ENCODE measurements at places on chromosomes 4 and X.

DNA sequence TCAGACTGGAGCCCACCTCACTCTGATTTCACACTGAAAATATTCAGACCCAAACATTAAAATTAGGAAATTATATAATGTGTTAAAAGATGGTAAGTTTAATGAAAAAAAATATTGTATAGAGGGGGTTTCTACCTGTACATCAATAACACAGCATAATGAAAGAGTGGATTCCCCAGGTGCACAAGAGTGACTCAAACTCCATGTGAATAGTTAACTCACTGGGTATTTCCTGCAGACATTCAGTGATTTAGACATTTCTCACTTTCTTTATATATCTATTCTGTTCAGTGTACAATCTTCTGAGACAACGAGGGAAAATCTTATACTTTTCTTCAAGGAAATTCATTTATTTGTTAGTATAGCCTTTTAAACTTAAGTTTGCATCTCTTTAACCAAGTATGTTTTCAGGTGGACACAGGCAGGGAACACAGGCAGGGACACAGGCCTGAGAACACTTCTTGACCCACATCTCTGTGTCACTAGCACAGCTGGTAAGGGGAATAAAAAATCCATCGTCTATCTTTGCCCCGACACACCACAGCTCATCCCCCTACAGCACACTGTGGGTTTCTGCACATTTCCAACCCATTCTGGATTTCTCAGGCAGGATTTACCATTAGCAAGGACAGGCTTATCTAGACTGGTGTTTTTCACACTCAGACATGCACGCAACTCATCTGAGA lies 525.5 kb upstream of the BOD1L1 start:
- no peak for DNase-seq

DNA sequence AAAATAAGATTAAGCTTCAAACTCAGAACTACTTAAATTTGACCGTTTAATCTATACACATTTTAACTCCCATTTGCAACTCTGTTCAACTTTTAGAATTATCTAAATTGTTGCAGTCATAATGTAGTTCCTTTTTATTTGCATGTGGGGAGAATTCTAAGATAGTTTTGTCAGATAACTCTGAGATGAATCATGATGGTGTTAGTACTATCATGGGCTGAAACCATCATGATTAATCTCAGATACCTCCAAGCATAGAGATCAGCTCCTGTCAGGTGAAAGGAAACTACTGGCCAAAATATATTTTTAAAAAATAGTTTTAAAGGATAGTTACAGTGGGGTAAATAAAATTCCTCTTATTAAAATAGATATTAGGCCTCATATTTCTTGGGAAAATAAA lies 39.0 kb downstream of the FBXO8 start:
- DNase-seq = no peak

GRCh38 chr4:80307774-80308465 lies 27.6 kb upstream of the CFAP299 start:
- no peak for DNase-seq

DNA sequence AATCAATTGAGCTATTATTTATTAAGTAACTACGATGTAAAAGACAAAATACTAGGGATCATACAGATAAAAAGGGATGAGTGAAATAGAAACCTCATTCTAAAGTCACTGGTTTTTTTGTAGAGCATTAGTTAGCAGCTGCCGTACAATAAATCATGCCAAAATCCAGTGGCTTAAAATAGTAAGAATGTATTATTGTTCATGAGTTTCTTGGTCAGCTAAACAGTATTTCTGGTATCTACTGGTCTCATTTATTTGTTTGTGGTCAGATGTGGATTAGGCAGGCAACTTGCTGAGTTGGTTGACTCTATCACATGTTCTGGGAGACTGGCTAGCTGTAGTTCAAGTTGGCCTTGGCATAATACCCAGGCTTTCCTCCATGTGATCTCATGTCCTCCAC lies 667.3 kb downstream of the GALNTL6 start:
- DNase-seq = no peak

GRCh38 chr4:174591243-174592021 lies 69.1 kb upstream of the HPGD start:
- no peak for DNase-seq

DNA sequence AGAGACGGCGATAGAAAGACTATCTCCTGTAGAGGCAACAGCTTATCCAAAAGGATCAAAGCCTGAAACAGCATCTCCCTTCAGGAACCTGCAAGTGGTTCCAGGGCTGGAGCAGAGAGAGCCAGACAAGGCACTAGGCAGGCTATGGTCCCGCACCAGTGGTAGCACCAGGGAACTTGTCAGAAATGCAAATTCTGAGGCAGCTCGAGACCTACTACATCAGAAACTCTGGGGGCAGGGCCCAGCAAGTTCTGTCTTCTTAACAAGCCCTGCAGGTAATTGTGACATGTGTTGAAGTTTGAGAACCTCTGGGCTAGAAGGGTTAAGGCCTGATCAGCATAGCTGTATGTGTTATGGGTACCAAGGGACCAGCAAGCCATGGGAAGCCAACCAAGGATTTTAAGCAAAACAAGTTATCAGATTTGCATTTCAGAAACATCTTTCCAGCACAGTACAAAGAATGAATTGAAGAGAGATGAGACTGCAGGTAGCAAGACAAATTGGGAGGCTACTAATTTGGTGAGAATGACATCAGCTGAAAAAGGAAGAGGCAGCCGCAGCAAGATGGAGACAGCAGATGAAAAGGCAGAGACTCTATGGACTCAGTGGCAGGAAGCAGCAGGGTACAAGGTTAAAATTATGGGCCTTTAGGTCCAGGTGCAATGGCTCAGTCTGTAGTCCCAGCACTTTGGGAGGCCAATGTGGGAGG lies 139.7 kb downstream of the TSPAN5 start:
- no peak for DNase-seq

DNA sequence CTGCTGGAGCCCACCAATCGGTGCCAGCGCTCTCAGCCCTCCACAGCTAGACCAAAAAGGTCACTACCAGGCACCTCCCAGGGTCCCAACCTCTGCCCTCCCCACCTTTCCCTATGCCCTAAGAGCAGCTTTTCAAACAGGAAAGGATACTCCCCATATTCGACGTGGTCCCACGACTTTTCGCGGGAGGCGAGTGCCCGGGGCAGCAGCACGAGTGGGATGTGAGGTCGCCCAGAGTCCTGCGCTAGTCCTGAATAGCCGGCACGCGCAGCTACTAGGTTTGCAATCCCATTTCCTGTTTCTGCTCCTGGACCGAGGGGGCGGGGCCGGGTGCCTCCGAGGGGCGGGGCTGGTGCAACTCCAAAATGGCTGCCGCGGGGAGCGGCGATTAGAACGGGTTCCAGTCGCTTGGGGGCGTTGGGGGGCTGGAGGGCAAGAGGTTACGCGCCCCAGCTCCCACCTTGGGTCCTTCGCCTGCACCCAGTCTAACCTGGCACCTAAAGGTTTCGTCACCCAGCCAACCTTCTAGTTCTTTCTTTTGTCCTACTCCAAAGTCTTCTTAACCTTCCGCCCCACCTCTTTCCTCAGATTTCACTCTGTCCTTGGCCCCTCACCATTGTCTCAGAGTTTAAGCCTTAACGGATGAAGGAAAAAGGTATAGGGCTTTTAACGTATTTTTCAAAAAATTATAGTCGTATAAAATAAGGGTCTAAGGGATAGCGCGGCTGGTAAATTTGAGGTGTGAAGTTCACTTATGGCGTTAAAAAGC lies 85.0 kb upstream of the TENT5D start:
- no peak for DNase-seq

GRCh38 chr4:62191451-62192240 lies 991.5 kb downstream of the ADGRL3 start:
- DNase-seq = no peak

DNA sequence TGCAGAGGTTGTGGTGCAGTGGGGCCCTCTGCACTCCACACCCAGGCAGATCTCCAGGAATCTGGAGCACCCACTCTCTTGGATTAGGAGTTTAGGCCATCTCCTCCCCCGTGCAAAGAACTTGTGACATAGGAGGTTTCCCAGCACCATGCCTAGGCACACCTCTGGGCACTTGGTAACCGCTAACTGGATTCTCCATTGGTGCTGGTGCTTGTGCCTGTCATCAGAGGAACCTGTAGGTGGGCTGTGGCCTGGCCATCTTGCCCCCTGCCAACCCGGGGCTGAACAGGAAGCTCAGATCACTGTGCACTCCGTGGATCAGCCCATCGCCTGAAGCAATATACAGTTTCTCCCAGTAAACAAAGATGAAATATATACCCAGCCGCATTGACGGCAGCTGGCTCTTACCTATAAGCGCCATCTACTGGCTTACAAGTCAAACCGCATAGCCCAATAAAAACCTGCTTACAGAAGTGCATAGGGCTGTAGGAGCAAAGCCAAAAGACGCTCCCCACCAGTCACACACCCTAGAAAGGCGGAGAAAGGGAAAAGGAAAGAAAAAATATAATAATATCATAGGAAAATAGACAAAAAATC lies 19.1 kb upstream of the TEX13B start:
- DNase-seq = no peak

DNA sequence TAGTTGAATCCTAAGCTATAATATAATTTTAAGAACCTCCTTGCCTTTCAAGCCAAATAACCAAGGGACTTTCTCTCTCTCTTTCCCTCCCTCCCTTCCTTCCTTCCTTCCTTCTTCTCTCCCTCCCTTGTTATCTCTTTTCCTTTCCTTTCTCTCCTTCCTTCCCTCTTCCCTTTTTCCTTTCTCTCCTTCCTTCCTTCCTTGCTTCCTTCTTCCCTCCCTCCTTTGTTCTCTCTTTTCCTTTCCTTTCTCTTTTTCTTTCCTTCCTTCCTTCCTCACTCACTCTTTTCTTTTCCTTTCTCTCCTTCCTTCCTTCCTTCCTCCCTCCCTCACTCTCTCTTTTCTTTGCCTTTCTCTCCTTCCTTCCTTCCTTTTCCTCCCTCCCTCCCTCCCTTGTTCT lies 42.4 kb downstream of the PDGFRA start:
- DNase-seq = no peak

GRCh38 chr4:80240976-80241375 lies 25.5 kb upstream of the FGF5 start:
- no peak for DNase-seq

DNA sequence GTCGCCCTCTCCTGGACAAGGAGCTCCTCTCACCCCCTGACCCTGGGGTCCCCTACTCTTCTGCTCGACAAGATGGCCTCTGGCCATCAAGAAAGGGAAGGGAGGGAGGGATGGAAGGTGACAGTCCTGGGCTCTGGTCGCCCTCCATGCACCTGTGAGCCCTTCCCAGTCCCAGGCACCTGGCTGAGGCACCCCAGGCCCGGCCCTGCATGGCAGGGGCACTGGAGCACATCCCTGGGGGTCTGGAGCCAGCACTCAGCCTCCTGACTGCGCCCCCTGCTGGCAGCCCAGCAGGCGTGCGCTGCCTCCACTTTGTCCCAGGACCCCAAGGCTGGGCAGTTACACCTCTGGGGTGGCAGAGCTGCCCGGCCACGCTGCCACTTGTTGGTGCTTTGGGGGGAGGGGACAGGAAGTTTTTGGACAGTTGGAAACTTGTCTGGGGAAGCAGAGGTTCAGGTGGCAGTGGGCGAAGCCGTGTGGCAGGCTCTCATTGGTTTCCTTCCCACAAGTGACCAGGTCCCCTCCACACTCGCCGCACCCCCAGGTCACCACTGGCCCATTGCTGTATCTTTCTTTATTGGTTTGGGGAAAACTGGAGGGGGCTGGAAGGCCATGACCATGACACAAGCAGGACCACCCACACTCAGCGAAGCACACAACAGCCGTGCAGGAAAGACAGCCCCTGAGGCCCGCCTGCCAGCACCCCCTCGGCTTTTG lies 4.3 kb downstream of the PNCK start:
- no peak for DNase-seq

- peak; percentile 33 for DNase-seq
These were observed 236.1 kb downstream of the OPHN1 start for GRCh38 chrX:68196939-68197791.

GRCh38 chr4:3434881-3435685 lies 6.7 kb upstream of the HGFAC start:
- no peak for DNase-seq

- DNase-seq = no peak
These were observed 105.5 kb downstream of the TMEM164 start for GRCh38 chrX:110108381-110108821.

DNA sequence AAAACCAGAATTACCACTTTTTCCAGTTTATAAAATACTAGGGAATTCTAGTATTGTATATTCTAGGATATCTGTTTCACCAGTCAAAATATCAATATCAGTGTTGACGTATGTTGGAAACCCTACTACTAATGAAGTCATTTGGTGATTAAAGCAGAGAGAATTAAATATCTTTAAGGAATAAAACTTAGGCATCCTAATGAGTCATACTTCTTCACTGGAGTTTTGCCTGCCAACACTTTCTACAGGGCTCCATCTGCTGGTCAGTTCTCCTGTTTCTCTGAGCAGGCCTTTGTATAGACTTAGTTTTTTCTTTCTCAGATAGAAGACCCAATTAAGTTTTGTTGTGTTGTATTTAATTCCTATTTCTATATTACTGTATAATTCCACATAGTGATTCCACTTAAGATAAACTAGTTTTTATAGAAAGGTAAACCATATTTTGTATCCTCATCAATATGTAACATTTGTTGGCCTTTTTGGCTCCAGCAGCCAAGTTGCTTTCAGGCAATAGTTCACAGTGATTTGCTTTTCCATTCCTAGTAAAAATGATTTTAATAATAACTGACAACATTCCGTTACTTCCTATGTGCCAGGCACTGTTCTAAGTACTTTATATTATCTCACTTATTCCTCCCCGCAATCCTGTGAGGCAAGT lies 3.5 kb downstream of the AP1AR start:
- peak; percentile 22 for DNase-seq

GRCh38 chr4:148444296-148445070 lies 2.3 kb upstream of the NR3C2 start:
- DNase-seq = no peak

GRCh38 chr4:84985952-84986351 lies 19.5 kb upstream of the WDFY3 start:
- no peak for DNase-seq

- DNase-seq = no peak
These were observed 34.2 kb downstream of the TSC22D3 start for GRCh38 chrX:107741404-107741790.

GRCh38 chr4:69832326-69833030 lies 27.5 kb downstream of the SULT1E1 start:
- DNase-seq = no peak

GRCh38 chr4:84218031-84218430 lies 281.1 kb downstream of the NKX6-1 start:
- no peak for DNase-seq

GRCh38 chr4:122163767-122164166 lies 11.6 kb downstream of the BLTP1 start:
- DNase-seq = no peak

DNA sequence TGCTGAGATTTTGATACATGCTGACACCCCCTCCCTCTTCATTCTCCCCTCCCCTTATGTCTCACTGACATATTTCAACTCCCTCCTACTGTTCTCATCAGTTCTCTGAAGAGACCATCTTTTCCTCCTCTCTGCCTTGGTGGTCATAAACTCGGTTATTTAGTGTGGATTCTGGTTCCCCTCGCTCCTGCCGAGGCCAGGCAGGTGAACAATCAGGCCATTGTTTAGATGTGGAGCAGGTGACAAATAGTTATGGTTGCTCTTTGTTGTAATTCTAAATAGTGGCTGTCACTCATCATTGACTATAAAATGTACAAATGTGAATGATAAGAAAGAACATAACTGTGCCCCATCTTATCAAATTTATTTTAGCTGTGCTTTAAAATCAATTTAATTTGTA lies 324.6 kb downstream of the BCOR start:
- no peak for DNase-seq

GRCh38 chr4:140163029-140163810 lies 9.2 kb upstream of the MAML3 start:
- DNase-seq = no peak

All from renal cortex interstitium (tissue), 15 donors.